Sigmoid colon (tissue), 7 donors: ENCODE measurements at places on chromosomes 2 and 18. TPM values are rescaled to one million over a fixed set of nuclear protein-coding genes. Genes with fewer than 3 reads are reported as not detected.

LRRC30 gene
- not detected for polyA plus RNA-seq

TMEM17 gene
- polyA plus RNA-seq = not detected

VSNL1 gene
- 5.1 TPM for polyA plus RNA-seq

ZNF532 gene
- 3.6 TPM for polyA plus RNA-seq

SLC25A12 gene
- 12.0 TPM for polyA plus RNA-seq

SDC1 gene
- polyA plus RNA-seq = 14.4 TPM

WNT6 gene
- 1.5 TPM for polyA plus RNA-seq

BOLL gene
- not detected for polyA plus RNA-seq

ACTG2 gene
- polyA plus RNA-seq = 441 TPM

DLGAP1 gene
- polyA plus RNA-seq = not detected

KCMF1 gene
- 64.3 TPM for polyA plus RNA-seq

FIGN gene
- polyA plus RNA-seq = 0.60 TPM

SPP2 gene
- not detected for polyA plus RNA-seq

GPR45 gene
- polyA plus RNA-seq = not detected

DOCK10 gene
- 4.2 TPM for polyA plus RNA-seq

ARID5A gene
- 9.5 TPM for polyA plus RNA-seq

ANKRD30BL gene
- 1.2 TPM for polyA plus RNA-seq

AFTPH gene
- polyA plus RNA-seq = 60.1 TPM
